ENCODE measurements at places on chromosomes 5 and 9. TPM values are rescaled to one million over a fixed set of nuclear protein-coding genes. Genes with fewer than 3 reads are reported as not detected.

DNA sequence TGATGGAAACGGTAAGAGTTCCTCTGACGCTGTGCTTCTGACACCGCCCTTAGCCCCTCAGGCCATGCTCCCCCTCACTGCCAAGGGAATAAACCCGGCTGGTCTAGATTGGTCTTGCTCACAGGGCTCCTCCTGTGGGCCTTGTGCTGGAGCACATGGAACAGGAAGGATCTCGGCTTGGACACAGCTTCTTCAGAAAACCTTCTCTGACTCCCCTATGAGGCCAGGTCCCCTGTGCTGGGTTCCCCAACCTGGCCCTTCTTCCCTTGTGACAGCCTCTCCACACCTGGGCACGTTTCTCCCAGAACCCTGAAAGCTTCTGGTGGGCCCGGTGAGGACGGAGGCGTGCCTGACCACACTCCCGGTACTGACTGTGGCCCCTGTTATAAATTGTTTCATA is 8.2 kb downstream of the SPATA31E1 start:
- DNase-seq: no peak

DNA sequence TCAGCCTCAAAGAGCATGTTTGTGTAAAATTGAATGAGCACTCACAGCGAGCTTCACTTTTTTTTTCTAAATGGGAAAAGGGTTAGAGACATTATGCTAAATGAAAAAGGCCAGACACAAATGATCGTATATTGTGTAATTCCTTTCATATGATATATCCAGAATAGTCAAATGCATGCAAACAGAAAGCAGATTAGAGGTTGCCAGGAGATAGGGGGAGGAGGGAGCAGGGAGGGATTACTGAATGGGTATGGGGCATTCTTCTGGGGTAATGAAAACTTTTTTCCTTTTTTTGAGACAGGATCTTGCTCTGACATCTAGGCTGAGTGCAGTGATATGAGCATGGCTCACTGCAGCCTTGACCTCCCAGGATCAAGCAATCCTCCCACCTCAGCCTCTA is 47.1 kb downstream of the DMAC1 start:
- DNase-seq: no peak

GRCh38 chr9:35760651-35761050 is 6.6 kb upstream of the MSMP start:
- DNase-seq: no peak

MARCOL gene
- total RNA-seq: 3.8 TPM

TTC16 gene
- 0.20 TPM for total RNA-seq

PSAT1 gene
- 501 TPM for total RNA-seq
